Choroid plexus epithelial cell (primary cell): ENCODE measurements at places on chromosomes 7 and 10.

DNA sequence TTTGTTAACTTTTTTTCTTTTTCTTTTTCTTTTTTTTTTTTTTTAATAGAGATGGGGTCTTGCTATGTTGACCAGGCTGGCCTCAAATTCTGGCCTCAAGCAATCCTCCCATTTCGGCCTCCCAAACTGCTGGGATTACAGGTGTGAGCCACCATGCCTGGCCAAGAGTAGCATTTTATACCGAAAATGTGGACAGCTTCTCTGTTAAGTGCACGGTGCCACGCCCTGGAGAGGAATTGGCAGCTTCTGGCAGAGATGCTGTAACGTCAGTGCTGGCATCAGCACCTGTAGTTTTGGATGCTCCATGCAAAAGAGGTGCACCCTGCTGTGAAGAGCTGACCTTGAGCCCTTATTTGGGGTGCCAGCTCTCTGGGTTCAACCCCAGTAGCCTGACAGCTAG, 18.2 kb downstream of the IL15RA start:
- DNase-seq, result no peak

DNA sequence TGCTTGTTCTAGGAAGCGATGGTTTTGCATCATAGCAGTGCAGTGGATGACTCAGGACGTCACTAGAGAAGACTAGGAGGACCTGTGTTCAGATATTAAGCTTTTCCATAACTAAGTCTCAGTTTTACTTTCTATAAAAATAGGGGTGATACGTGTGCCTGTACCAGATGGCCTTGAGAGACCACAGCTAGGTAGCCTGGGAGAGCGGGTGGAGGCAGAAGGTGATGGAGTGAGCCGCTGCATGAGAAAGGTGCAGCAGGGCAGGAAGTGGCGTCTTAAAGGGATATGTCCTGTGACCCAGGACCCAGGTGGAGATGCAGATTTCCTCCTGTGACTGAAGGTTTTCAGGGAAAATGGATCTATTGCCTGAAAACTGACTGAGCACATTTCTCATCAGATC, 304.9 kb downstream of the CDC14C start:
- DNase-seq, result no peak

GRCh38 chr7:131527456-131527855, 29.0 kb downstream of the PODXL start:
- DNase-seq, result no peak

- no peak for DNase-seq
Measured at GRCh38 chr7:137221467-137221866, 122.1 kb downstream of the PTN start.

DNA sequence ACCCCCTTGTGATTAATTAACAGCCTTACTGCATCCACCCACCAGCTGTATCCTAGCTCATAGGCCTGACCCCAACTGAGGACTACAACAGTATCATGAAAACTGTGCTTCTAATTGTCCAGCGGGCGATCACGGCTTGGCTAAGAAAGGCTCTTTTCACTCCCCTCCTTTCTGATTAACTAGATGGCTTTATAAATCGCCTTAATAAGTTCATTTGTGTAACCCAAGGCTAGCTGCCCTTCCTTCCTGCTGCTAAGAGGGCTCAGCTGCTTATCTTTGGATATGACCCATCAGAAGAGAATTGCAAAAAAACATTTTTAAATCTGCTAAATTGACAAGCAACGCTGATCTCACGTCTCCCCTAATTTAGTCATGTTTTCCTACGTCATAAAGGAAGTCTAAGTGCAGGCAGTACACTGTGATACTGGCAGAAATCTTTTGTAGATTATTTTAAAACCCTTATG, 163.0 kb upstream of the LAMB4 start:
- DNase-seq, result no peak

DNA sequence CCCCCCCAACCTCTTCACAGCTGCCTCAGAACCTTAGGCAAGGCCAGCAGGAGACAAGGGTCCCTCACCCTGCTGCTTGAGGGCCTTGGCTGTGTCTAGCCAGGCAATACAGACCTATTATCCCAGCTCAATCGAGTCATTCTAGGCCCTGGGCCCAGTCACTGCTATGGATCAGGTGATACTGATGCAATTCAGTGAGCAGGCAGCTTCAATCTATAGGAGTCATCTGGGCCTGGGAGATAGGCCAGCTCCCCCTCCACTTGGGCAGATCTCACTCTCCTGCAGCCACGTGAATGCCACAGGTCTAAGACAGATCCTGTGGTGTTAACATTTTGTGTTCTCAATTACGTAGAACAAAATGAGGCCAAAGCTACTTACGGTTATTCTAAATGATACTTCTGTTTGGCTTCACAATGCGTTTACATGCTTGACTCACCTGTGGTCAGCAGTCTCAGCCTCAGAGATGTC, 68.0 kb upstream of the LRRC4 start:
- DNase-seq, result peak; percentile 49

GRCh38 chr10:94038024-94038423, 44.3 kb downstream of the PLCE1 start:
- peak; percentile 38 for DNase-seq

GRCh38 chr7:102393467-102393866, 2.7 kb upstream of the PRKRIP1 start:
- DNase-seq, result peak; percentile 8

DNA sequence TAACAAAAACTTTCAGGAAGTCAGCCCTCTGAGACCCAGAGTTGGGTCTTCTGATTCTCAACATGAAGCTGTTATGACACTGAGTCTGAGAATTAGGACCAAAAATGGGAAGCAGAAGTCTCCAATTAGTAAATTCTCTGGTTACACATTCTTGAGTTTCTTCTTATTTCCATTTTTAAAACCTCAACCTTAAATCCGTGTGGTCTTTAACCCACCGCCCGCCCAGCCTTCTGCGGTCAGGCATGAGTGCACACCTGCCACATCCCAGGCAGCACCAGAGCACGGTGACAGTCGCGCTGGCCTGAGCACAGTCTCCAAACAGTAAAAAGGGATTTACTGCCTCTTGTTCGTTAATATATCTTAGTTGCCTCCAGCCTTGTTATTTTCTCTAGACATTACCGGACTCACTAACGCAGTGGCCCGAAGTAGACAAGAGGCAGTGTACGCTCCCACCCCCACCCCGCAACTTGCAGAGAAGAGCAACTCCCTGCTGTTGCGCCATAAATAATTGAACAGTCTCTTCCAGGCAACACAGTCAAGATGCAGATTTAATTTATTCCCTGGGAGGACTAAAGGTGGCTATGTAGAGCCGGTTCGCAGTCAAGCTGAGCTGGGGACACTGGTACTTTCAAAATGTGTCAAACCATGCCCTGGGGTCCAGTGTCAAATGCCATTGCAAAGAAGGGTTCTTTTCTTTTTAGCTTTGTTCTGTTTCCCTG, 147.0 kb upstream of the CELF2 start:
- peak; percentile 14 for DNase-seq

GRCh38 chr7:130362251-130362816, 17.7 kb downstream of the CPA5 start:
- DNase-seq, result no peak

DNA sequence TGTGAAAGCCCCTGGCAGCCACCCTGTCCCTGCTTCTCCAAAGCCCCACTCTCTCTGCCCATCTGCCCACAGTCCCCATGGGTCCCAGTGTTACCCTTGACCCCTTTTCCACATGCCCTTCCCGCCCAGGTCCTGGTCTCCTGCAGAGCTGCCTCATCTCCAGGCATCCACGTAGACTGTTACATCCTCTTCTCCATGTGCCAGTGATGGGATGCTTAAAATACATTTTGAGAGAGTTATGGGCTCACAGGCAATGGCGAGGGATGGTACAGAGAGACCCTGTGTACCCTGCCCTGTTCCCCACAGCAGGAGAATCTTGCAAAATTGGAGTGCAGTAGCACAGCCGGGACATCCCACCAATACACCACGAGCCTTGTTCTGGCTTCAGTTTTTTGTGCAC, 56.8 kb downstream of the GLRX3 start:
- DNase-seq, result no peak

DNA sequence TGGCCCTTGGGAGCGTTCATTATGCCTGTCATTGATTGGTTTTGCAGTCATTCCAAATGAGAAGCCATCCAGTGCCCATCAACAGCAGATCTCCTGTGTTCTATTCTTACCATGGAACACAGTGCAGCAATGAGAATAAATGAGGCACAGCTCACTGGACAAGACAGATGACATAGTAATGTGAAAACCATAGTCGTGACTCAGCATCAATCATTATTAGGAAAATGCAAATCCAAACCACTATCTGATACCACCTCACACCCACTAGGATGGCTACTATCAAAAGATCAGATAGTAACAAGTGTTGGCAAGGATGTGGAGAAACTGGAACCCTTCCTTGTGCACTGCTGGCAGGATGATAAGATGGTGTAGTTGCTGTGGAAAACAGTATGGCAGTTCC, 144.7 kb downstream of the ARHGAP22 start:
- DNase-seq, result no peak

DNA sequence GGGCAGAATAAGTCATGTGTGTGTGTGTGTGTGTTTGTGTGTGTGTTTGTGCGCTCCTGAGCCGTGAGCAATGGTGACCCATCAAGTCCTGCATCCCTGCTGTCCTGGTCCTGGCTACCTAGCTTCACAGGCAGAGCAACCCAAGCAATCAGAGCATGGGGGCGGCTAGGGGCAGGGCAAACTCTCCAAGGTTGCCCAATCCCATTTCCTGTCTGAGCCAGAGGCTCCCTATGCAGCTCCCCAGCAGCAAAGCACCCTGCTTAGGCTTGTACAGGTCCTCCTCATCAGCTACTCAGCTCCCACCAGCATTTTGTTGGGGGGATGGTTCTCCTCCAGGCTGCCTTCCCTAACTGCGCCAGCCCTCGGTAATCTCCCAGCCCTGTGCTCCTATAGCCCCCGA, 31.1 kb upstream of the CRHR2 start:
- DNase-seq, result peak; percentile 33

DNA sequence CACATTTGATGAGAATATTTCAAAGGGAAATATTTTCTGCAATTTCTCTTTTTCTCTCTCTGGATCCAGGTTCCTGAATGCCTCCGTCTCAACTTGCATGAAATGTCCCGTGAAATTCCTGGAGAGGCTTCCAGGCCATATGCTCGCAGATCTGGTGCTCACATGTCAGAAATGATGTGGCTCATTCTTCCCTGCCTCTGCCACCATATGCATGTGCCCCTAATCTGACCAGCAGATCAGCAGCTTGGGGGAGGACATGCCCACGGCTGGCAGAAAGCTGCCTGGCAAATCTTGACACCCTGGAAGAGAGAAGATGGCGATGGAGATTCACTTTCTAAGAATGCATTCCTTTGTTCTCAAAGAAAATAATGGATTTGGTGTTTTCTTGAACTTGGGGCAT, 490.7 kb downstream of the RPS24 start:
- DNase-seq, result no peak

DNA sequence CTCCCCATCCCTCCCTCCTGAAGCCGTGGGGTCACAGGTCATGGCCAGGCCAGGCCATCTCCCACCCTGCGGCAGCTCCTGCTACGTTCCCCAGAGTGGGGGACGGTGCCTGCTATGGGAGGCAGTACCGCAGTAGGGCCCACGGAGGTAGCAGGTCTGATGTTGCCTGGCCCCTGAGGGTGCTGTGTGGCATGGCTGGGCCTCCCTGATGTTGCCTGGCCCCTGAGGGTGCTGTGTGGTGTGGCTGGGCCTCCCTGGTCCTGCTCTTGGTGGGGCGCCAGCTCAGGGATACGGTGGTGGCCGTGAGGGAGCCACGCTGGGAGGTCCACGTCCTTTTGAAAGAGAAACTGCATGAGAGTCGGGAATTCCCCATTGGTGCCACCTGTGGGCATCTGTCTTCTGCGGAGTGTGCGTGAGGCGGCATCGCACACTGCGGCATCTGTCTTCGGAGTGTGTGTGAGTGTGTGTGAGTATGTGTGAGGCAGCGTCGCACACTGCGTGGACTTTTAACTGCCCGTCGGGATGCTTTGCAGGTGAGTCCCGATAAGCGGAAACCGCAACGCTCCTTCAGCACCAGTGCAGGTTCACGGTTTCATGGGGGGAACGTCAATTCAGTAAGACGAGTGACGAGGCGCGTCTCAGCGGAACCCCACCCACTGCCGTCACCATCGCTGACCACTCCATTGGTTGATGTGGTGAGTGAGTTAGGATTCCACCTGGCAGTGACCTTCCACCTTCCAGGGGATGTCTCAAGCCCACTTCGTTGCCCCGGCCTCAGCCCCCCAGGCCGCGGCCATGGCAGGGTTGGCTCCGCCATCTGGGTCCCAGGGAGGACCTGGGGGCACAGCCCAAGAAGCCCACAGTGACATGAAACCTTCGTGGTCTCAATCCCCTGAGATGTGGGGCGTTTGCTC, 51.2 kb upstream of the CFAP46 start:
- DNase-seq, result no peak

- no peak for DNase-seq
Measured at GRCh38 chr10:128274938-128275337, 148.7 kb upstream of the MKI67 start.

GRCh38 chr10:31030260-31030659, 1.4 kb downstream of the ZNF438 start:
- peak; percentile 51 for DNase-seq

- DNase-seq, result no peak
Measured at GRCh38 chr10:77959384-77959783, 32.8 kb upstream of the DLG5 start.
